ENCODE measurements at places on chromosomes 2 and 18.

DNA sequence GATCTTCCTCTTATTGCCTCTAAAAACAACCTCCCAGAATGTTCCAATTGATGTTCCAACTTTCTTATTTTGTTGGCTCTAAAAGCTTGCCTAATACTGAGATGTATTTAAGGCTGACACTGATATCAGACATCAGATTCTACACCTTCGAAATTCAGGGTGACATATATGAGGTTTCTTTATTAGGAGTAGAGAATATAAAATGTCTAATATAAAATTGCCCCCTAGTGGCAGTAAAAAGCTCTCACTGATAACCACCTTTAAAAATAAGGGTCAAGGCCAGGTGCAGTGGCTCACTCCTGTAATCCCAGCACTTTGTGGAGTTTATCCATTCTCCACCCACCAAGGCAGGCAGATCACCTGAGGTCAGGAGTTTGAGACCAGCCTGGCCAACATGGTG is 789.7 kb upstream of the SLC39A10 start:
- DNase-seq, result no peak

GRCh38 chr2:35548171-35548570 is 807.4 kb upstream of the CRIM1 start:
- no peak for DNase-seq

- no peak for DNase-seq
Measured at GRCh38 chr18:10946058-10946457, 203.3 kb downstream of the PIEZO2 start.

- no peak for DNase-seq
Measured at GRCh38 chr2:232892221-232892620, 22.2 kb downstream of the SNORC start.

DNA sequence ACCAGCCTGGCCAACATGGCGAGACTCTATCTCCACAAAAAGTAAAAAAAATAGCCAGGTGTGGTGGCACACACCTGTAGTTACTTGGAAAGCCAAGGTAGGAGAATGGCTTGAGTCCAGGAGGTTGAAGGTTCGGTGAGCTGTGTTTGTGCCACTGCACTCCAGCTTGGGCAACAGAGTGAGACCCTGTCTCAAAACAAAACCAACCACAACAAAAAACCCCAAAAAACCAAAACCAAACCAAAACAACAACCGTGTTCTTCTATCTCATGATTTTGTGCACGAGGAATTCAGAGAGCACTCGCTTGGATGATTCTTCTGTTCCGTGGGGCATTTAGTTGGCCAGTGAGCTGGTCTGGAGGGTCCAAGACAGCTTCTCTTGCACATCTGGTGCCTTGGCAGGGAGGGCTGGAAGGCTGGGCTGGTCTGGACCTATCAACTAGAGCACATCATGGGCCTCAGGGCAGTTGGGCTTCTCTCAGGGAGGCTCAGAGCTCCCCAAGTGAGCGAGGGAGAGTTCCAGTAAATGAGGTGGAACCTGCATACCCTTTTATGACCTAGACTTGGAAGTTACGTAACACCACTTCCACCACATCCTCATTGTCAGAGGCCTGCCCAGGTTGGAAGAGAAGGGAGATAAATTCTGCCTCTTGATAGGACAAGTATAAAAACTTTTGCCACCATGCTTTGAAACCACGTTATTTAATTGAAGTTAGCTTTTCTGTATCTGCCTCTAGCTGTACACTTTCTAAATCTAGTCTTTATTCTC is 25.2 kb downstream of the SIX2 start:
- DNase-seq, result no peak

DNA sequence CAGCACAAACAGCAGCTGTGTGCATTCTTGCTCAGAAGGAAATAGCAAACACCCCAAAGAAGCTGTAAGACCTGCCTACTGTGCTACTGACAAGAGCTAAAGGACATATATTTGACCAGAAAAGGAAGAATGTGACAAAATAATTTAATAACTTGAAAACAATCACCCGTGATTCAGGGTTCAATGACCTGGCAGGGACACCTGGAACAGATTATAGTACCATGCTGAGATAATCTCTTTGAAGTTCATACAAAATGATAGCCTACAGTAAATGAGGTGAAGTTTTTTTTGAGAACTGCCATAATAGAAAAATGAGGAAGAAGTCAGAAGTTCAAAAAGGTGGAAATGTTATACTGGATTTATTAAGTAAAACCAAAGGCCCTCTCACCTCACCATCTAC is 324.8 kb upstream of the GULP1 start:
- DNase-seq, result no peak

GRCh38 chr2:149421791-149422190 is 91.4 kb downstream of the LYPD6 start:
- no peak for DNase-seq

GRCh38 chr18:77960791-77961410 is 711.3 kb downstream of the GALR1 start:
- no peak for DNase-seq

DNA sequence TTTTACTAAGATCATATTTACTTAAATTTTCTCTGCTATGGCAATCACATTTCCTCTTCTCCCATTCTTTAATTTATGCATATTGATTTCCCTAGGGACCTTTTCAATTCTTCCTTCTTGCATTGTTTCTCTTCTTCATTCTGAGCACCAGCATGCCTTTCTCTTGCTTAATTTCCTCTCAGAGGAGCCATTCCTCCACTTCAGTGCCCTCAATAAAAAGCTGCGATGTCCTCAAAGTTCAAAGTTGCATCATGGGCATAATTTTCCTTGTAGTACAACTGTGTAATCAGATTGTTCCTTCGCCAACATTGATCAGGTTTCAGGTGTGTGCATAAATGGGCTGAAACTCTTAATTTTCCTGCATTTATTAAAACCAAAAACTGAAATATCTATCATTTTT is 21.8 kb upstream of the CD226 start:
- no peak for DNase-seq

- DNase-seq, result no peak
Measured at GRCh38 chr2:26399771-26400376, 1.8 kb upstream of the DRC1 start.

GRCh38 chr2:84033347-84033974 is 425.6 kb downstream of the SUCLG1 start:
- DNase-seq, result no peak

- DNase-seq, result no peak
Measured at GRCh38 chr2:225270053-225270452, 129.5 kb upstream of the NYAP2 start.

- no peak for DNase-seq
Measured at GRCh38 chr2:48440103-48440390, 89.9 kb upstream of the STON1 start.

GRCh38 chr2:73444202-73444601 is 58.6 kb downstream of the ALMS1 start:
- no peak for DNase-seq

GRCh38 chr2:64934530-64934929 is 54.7 kb upstream of the SLC1A4 start:
- no peak for DNase-seq

GRCh38 chr18:50627594-50628532 is 68.0 kb downstream of the MAPK4 start:
- no peak for DNase-seq

DNA sequence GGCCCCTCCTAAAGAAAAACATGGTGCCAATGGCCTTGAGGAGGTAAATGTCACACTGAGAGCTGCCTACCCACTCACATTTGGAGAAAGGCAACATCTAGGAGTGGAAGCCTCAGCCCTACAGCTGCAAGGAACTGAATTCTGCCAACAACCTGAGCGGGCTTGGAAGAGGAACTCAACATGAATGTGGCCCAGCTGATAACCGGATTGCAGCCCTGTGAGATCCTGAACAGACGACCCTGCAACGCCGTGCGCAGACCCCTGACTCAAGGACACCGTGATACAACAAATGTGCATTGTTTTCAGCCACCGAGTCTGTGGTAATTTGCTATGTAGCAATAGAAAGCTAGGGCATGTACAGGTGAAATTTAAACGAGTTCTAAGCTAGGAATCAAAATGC is 99.4 kb downstream of the MYOM1 start:
- DNase-seq, result no peak

DNA sequence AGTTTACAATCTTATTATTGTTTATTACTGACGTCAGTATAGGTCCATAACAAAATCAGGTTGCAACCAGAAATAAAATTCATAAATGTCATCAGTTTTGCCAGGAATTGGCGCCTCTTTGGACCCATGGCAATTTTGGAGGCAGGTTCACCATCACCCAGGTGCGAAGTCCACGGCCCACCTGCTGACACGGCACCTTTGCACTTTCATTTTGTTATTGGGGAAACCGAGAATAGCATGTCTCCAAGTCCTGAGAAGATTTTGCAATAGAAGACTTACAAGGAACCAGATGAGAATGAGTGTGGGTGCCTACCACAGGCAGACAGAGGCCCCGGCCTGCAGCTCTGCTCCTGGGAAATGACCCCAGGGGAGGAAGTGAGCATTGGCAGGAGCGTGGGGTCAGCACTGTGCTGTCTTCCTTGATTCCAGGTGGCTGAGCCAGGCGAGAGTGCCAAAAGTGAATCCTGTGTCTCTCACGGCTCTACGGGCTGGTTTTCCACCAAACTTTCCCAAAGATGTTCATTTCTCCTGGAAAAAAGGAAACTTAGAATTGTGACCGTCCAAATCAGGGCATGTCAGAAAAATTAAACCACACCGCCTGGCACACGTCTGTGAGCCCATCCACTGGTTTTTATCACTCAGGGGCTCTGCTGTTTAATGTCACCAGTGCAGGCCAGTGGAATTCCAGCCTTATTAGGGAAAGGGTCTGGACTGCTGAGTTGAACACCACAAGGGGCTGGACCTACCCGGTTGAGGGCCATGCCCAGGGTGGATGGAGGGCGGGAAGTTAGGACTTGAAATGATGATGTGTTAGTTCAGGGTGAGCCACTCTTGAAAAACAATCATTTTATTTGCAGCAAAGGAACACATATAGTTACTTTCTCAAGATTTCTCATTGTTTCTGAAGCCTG is 96.5 kb downstream of the PTGR3 start:
- no peak for DNase-seq

DNA sequence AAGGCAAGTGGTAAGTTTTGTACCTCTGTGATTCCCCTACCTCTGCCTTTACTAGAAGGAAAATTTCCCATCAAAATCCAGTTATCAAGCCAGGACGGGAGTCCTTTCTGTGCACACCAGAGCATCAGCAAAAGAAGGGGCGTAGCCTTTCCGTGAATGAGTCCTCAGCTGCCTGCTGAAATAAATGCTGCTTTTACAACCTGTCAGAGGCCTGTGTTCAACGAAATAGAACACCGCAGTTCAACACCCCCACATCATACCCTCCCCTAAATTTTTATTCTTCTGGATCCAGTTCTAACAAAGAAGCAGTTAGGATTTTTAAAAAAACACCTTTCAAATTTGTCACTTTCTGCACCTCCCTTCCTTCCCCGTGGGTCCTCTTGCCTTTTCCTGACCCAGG is 135.8 kb downstream of the SETBP1 start:
- no peak for DNase-seq

DNA sequence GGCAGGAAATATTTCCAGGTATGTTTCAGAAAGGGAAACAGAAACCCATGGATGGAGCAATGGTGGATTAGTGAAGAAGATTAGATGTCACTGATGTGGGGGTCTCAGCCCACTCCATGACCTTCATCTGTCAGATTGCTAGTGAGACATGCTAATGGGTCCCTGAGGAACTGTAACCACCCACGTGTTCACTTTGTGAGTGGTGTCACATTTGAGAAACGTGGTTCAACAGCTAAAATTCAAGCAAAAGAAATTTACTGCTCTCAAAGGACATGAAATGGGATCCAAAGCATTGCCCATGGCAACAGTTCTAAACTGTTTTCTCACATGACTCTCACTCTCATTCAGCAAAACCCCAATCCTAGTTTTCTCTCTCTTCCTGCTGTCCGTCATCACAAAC is 776.1 kb downstream of the ERBB4 start:
- no peak for DNase-seq

DNA sequence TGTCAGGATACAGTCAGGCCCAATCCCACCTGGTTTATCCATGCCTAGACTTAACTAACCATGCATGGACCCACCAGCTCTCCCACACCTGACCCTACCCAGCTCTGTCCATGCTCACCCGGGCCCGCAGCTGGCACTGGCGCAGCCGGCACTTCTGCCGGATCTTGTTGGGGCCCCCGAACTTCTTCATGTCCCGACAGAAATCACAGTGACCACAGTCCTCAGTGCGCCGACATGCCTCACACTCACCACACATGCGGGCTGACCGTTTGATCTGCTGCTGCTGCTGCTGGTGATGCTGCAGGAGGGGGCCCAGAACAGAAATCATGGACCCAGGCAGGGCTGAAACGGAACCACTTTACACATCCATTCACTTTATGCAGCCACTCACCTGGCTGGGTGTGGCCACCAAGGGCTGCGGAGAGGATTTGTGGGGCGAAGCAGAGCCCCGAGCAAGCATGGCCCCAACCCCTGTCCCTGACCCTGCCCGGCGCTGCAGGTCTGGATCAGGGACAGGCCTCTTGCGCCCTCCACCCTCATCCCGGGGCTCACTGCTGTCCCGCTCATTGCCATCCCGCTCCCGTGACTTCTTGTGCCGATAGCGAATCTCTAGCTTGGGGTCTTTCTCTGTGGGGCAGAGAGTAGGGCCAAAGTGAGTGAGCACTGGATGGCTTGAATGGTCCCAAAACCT is 1.7 kb downstream of the CXXC1 start:
- no peak for DNase-seq

GRCh38 chr2:28225473-28226080 is 167.1 kb upstream of the FOSL2 start:
- DNase-seq, result no peak

- DNase-seq, result no peak
Measured at GRCh38 chr18:45133276-45133675, 452.6 kb downstream of the SETBP1 start.
